Pons (tissue), 1 donor: ENCODE measurements at places on chromosomes 6 and 20.

- DNase-seq: no peak
These were observed 80.0 kb downstream of the EPB41L2 start for GRCh38 chr6:130982941-130983456.

- no peak for DNase-seq
These were observed 3.6 kb upstream of the EMILIN3 start for GRCh38 chr20:41370176-41370575.

DNA sequence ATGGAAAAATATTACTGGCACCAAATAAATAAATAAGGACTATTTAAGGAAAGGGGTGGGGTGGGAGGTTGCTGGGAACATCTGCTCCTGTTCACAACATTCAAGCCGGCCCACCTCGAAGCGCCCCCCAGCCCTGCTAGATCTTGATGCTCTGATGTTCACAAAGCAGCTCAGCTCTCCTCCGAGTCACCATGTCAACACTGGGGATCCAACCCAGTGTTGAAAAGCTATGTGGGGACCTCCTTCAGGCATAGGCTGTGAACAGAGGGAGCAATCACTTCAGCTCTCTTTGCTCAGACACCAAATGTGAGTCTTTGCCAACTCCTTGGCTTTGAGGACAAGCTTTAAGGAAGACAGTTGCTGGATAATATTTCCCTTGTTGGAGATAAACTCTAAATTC, 176.8 kb upstream of the NT5E start:
- no peak for DNase-seq

- DNase-seq: no peak
These were observed 121.6 kb downstream of the ARMC2 start for GRCh38 chr6:108969776-108970175.

- DNase-seq: no peak
These were observed 44.6 kb upstream of the GGTLC1 start for GRCh38 chr20:24033151-24033550.

DNA sequence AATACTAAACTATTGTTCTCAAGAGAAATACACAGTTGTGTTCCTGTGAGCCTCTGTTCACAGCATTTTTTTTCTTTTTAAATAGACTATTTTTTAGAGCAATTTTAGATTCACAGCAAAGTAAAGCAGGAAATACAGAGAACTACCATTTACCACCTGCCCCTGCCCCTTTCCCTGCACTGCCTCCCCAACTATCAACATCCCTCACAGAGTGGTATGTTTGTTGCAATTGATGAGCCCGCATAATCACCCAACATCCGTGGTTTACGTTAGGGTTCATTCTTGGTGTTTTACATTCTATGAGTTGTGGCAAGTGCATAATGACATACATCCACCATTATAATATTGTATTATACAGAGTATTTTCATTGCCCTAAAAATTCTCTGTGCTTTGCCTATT, 71.6 kb upstream of the TNFAIP3 start:
- no peak for DNase-seq

GRCh38 chr6:13163161-13163944, 165.0 kb downstream of the TBC1D7 start:
- DNase-seq: no peak

DNA sequence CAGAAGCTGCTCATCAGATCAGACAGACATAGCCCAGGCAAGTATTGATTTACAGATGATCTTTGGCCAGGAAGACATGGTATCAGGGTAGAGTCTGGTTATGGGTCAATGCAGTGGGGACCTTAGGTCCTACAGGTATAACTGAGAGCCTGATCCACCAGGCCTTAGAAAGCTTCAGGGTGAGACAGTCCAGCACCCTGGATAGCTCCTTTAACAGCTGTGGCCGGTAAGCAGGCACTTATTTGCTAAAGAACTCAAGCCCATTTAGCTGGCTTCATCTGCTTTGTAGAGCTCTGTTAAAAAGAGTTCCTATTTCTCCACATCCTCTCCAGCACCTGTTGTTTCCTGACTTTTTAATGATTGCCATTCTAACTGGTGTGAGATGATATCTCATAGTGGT, 39.6 kb downstream of the ESR1 start:
- DNase-seq: no peak

GRCh38 chr20:58308290-58308679, 1.2 kb upstream of the RAB22A start:
- peak; percentile 14 for DNase-seq

DNA sequence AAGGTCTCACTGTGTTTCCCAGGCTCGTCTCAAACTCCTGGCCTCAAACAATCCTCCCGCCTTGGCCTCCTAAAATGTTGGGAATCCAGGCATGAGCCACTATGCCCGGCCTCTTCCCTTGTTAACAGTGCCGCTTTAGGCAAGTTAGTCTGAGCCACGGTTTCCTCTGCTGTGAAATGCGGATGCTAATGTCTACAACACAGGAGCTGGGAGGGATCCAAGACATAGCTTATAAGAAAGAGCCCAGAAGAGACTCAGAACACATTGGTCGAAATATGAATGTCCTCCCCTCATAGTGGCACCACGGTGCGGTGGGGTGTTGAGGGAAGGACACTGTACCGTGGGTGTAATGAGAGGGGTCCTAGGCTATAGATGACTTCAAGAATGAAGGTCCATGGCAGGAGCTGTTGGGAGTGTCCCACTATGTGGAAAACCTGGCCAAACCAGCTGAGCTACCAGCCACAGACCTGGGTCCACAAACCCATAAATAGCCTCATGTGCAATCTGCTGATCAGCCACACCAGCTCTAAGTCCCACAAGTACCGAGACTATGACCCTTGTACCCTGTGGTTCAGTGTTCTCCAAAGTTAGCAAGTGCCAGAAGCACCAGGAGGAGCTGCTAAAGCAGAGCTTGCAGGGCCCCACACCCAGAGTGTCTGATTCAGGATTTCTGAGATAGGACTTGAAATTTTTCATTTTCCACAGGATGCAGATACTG, 57.8 kb upstream of the ZFAND3 start:
- DNase-seq: no peak

DNA sequence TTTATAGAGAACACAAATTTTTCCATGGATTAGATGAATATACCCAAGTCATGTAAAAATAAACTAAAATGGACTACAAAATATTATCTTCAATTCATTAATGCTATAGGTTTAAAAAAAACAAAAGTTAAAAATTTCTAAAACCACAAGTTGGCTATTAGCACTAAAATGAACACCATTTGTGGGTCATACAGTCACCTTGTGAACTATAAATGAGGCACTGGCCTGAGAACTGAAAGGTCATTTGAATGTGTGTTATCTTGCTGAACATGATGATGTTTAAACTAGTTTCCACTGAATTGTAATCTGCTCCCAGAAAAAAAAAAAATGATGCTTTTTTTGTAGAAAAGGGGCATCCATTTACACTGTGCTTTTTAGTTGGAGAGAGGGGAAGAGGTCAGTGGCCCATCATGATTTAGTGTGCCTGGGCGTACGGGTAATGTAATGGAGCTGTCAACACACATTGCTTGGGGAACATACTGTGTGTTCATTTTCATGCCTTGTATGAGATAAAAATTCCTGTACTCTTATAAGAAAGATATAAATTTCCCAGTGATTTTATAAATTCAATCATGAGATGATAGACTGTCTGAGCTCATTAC, 96.6 kb upstream of the FKBP1C start:
- no peak for DNase-seq

GRCh38 chr6:7157752-7158616, 50.2 kb downstream of the RREB1 start:
- no peak for DNase-seq

DNA sequence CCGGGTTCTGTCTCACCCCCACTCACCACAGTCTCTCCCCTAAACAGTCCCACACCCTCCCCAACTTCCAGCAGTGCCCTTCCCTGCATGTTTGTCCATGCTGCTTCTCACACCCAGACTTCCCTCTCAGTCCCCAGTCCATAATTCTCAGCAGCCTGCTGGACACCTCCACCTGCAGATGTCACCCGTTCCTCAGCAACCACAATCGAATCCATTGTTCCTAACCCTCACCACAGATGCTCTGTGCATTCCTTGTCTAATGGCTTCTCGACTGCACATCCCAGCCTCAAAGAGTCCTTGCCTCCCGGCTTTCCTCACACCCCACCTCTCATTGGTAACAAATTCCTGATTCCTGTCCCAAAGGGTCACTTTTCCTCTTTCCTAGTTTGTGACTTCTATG, 55.6 kb downstream of the GOPC start:
- DNase-seq: no peak

- DNase-seq: no peak
These were observed 157.9 kb downstream of the OGFRL1 start for GRCh38 chr6:71446470-71446869.

GRCh38 chr6:45554591-45554990, 176.9 kb upstream of the SUPT3H start:
- no peak for DNase-seq

DNA sequence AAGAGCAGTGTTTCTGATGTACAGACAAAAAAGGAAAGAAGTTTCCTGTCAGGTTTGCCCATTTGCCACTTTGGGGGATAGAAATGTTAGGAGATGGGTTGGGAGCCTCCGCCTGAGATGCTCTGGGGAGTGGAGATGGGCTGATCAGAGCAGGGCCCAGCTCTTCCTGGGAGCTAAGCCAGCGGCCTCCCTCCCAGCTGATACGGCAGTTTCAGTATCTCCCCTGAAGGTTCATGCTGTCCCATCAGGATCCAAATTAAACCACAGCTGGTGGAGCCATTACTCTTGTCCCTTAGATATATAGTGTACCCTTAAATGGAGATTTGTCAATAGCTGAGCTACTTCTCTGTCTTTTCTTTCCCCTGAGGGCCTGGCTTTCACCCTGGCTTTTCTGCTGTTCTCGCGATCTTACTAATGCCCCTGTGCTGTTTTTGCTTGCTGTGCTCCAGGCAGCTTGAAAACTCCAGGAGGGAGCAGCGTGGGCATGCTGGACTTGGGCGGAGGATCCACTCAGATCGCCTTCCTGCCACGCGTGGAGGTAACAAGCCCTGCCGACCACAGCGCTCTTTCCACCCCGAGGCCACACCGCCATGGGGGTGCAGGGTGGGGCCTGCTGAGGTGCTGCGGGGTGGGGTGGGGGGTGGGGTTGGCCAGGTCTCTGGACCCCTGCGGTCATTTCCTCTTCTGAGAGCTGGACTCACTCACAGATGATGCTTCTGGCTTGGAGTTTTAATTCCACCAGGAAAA, 20.9 kb downstream of the ENTPD6 start:
- no peak for DNase-seq

GRCh38 chr6:41527721-41528408, 18.3 kb upstream of the FOXP4 start:
- DNase-seq: no peak

GRCh38 chr6:72787391-72788031, 165.6 kb downstream of the KCNQ5 start:
- no peak for DNase-seq
